Right lobe of liver (tissue), 6 donors: ENCODE measurements at places on chromosomes 5 and 9.

DNA sequence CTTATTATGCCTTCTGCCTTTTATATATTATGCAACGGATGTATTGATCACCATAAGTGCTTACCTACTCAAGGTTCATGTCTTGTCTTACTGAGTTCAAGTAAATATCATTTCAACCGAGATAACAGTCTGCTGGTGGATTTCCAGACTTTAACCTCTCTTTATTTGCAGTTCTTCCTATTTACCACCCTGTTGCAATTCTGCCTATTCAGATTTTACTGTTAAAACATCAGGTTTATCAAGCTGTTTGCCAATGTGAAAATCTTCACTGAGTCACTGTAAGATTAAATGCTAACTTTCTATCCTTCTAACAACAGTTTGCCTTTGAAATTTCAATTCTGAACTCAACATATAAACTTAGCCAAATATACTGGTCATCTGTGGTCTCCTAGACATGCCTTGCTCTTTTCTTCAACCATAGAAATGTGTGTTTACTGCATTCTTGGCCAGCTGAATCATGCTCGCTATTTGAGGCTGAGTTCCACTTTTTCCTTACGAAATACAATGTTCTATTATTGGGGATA, 471.7 kb upstream of the RORB start:
- no peak for DNase-seq

- no peak for DNase-seq
These were observed 71.3 kb downstream of the TMC1 start for GRCh38 chr9:72592502-72593403.

DNA sequence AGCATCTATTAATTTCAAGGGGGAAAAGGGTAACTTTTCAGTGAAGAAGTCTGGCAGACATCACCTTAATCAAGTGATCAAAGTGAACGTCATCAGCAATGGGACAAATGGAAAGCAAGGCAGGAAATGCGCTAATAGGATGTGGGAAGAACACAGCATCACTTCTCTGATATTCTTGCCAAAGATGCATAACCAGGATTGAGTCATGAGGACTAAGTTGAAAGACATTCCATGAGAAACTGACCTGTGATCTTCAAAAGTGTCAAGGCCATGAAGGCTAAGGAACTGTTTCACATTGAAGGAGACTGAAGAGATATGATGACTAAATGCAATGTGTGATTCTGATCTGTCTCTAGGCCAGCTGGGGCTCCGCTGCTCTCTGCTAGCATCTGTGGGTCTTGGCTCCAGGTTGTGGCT, 92.9 kb downstream of the NDFIP1 start:
- DNase-seq = no peak

- DNase-seq = no peak
These were observed 15.8 kb upstream of the FCN2 start for GRCh38 chr9:134864821-134865190.

GRCh38 chr5:127813633-127814587, 110.7 kb downstream of the CCDC192 start:
- DNase-seq = no peak
